ENCODE measurements at places on chromosomes 3 and 15.

- DNase-seq, result no peak
Observed at GRCh38 chr15:78090422-78091063, 1.8 kb upstream of the SH2D7 start.

GRCh38 chr15:86235667-86236066 lies 156.0 kb downstream of the AGBL1 start:
- no peak for DNase-seq

DNA sequence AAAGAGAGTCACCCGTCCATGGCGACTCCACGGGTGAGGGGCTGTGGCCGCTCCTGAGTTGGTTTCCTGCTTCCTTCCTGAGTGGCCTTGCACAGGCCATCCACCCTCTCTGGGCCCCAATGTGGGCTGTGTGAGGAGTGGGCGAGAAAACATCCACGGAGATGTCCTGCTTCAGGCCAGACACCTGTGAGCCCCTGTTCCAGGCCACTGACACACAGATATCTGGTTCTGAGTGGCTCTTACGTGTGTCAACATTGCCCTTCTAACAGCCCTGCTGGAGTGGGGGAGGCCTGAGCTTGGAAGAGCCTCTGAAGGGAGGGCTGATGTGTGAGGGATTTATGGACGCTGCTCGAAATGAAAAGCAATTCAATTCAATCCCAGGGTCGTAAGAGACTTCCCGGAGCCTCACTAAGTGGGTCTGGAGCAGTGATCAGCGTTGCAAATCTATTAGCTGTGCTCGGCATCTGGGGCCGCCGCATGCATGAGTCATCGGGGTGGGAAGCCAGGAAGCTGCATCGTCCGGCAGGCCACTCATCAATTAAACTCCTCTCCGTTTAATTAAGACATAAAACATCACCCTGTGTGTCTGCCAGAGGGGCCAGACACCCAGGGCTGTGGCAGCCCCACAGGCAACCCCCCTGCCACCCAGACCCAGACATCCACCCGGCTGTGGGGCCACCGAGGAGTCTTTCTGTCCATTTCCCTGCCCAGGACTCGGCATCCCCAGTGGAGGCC lies 20.0 kb upstream of the PRR23E start:
- DNase-seq, result peak; percentile 83

DNA sequence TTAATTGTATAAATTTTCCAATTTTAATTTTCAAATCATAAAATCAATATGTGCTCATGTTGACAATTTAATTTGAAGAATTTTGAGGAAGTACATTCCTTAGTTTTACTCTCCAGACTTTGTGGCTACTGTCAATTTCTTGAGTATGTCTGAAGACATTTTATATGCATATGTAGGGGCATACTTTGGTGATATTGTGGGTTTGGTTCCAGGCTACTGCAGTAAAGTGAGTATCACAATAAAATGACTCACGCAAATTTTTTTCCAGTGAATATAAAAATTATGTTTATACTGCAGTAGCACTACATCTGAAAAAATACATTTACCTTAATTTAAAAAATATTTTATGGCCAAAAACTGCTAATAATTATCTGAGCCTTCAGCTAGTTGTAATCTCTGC lies 123.2 kb upstream of the PLCL2 start:
- no peak for DNase-seq

- DNase-seq, result no peak
Observed at GRCh38 chr15:66702787-66703539, 927 bp downstream of the SMAD6 start.

GRCh38 chr3:149967086-149967685 lies 3.5 kb downstream of the PFN2 start:
- peak; percentile 27 for DNase-seq

DNA sequence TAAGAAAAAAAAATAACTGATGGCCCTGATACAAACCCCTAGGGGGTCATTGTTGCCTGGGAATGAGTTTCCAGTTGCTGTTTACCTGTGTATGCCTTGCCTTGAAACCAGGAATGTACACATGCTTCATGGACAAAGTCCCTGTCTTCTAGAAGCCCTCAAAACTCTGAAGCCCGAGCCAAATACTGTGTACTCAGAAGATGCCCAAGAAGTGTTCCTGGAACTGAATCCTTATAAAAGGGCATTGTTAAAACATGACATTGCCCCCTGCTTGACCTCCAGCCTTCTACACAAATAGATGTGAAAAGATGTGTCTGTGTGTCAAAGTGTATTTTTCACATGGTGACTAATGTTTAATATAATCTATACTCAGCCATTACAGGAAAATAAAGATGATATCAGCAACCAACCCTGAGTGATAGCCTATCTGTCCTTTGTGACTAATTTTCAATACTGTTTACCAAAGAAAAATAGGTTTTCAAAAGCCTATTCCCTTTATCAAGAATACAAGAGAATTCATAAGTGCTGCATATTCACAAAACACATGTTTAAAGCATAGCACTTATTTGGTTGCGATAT lies 325.9 kb downstream of the MECOM start:
- no peak for DNase-seq

DNA sequence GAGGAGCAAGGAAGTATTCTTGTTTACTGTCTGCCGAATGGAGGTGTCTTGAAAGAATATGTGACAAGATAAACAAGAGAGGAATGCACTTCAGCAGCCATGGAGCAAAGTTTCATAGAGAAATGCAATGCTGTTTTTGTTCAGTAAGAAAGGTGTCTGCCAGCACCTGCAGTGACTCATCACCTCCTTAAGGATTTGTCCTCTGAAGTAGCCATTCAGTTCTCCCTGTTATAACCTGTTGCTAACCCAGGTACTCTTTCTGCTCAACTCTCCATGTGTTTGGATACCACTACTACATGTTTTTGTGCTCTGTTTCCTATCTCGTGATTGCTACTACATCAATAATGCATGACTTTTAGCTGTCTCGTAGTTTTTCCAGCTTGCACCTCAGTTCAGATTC lies 328.9 kb downstream of the CHL1 start:
- DNase-seq, result no peak

DNA sequence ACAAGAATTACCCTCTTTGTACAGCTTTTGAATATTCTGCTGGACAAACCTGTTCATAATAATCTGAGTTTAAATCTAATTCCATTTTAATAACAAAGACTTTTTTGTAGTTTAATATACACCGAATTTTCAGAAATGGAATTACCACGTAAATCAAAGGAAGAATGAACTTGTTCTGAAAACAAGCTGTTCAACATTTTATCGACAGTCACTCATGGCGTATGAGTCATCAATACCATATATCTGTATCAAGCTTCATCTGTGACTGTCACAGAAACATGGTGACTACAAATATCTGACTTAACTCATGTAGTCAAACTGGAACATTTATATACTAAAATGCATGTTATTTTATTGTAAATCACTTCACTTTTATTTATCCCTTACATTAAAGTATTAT lies 90.0 kb downstream of the EFL1 start:
- DNase-seq, result no peak

DNA sequence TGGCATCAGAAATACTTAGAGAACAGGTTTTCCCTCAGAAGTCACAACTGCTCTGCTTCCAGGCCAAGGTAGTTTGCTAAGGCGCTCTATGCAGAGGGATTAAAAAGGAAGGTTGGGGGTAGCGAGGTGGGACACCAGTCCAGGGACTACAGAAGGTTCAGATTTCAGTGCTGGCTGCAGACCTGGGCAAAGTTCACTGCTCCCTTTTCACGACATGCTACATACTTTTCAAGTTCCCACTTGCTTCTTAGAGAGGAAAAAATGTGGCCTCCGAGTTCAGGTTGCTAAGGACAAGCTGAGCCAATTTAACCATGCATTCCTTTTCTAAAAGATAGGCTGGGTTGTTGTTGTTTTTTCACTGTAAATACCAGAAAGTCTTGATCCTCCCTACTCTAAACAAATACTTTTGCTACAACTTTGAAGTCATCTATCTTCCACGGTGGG lies 158.6 kb upstream of the NR2F2 start:
- peak; percentile 26 for DNase-seq

GRCh38 chr3:171498921-171499320 lies 38.7 kb upstream of the TNIK start:
- no peak for DNase-seq

GRCh38 chr15:71294911-71295602 lies 179.8 kb downstream of the THSD4 start:
- DNase-seq, result peak; percentile 77

Measured in AG08396 (cell line).